ENCODE measurements at places on chromosomes 16 and 17.

DNA sequence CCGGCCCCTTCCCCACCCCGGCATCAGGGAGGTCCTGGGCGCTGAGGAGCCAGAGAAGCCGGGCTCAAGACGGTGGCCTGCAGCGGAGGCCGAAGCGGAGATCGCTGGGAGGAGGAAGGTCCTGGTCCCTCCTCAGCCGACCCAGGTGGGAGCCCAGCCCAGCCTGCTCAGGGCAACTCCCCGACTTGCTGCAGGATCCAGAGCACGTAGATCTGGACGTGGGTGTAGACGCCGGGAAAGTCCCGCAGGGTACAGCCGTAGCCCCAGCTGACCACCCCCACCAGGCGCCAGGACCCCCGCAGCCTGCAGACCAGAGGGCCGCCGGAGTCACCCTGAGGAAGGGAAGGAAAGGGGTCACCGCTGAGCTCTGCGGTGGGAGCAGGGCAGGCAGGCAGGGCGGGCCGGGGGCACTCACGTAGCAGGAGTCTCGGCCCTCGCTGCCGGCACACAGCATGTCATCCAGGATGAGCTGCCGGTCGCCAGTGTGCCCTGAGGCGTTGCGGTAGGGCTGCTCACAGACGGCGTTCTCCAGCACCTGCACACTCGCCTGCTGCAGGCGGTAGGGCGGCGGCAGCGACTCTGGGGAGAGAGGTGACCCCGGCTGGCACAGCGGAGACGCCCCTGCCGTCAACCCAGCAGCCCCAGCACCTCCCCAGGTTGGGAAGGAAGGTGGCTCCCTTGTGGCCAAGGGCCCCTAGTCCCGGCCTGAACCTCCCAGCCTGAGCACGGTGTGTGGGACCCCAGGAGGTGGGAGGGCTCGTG lies 5.4 kb downstream of the TPSD1 start:
- no peak for DNase-seq

DNA sequence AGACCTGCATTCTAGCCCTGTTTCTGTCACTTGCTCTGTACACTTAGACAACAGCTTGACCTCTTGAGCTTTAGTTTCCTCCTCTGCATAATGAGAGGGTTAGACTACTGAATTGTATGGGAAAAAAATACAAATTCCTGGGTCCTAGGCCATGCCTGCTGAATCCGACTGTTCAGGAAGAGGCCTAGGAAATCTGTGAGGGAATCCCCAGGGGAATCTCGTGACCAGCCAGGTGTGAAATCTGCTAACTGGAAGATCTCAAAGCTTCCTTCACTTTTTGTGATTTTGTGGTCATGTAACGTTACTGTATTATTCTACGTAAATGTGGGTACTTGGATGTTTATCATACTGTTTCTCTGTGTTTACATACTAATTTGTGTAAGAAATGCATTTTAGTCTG lies 58.2 kb downstream of the CYLD start:
- no peak for DNase-seq

- peak; percentile 82 for DNase-seq
Observed at GRCh38 chr16:84829168-84829965, 9.6 kb downstream of the CRISPLD2 start.

- DNase-seq, result no peak
Observed at GRCh38 chr16:11156401-11156800, 99.6 kb downstream of the SOCS1 start.

GRCh38 chr17:7281953-7282751 lies 634 bp downstream of the SLC2A4 start:
- DNase-seq, result peak; percentile 92

DNA sequence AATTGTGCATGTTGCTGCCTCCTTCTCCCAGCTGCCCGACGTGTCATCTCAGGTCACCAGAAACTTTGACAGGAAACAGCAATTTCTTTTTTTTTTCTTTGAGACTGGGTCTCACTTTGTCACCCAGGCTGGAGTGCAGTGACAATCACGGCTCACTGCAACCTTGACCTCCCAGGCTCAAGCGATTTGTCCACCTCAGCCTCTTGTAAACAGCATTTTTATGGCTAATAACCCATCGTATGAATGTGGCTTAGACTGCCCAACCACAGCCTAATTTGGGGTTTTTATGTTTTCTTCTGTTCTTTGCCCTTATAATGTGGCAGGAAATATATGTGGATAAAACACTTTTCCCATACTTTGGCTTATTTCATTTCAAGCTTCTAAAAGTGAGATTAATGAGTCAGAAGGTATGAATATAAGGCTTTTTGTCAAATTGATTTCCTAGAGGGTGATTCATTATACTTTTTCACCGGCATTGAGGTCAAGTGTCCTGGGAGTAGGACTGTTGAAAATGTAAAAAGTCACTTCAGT lies 31.0 kb upstream of the SLC5A10 start:
- no peak for DNase-seq

DNA sequence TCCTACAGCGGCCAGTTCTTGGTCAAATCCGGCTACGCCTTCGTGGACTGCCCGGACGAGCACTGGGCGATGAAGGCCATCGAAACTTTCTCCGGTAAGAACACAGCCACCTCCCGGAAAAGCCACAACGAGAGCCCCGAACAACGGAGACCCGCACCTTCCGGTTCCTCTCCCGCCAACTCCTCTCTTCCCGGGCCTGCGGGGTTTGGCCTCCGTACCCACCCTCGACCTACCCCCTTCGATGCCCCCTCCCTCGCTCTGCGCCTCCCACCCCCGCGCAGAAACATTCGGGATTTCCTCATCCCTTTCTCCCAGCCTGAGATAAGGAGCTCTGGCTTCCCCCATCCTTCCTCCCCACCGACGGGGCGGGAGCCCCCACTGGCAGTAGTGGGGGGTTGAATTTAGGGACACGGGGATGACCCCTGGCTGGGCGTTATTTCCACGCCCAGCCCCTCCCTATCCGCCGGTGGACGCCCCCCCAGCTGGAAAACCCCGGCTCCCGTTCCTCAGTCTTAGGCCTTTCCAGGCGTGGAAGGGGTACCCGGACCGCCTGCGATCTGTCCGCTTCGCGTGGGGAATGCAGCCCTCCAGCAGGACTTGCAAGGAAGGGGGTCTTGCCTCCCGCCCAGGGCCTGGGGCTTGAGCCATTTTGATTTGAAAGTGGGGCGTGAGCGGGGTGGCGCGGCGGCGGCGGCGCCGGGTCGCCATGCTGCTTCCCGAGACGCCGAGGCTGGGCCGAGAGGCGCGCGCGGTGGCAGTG lies 822 bp downstream of the IGF2BP1 start:
- no peak for DNase-seq

- DNase-seq, result peak; percentile 86
Observed at GRCh38 chr17:67759355-67760171, 41.8 kb downstream of the NOL11 start.

- no peak for DNase-seq
Observed at GRCh38 chr17:13283606-13284005, 265.8 kb upstream of the ELAC2 start.

DNA sequence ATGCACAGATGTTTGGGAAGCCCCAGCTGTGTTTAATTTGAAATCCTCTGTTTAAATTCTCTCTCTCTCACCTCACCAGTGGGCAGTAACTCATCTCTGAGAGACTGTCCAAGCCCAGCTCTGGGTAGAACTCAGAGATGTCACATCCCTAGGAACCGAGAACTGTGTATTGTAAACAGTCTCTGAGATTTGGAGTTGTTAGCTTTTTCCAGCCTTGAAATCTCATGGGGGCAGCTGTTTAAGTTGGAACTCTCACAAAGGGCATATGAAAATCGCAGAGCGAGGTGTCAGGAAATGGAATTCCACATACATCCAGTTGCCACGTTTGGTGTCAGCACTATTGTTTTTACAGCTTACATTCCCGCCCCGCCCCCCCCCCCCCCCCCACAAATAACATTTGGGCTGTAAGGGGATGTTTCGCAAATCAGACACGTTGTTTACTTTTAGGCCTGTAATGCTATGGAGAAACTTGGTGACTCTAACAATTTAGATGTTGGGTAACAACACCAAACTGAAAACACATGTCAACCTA lies 34.3 kb downstream of the VPS35L start:
- DNase-seq, result no peak

DNA sequence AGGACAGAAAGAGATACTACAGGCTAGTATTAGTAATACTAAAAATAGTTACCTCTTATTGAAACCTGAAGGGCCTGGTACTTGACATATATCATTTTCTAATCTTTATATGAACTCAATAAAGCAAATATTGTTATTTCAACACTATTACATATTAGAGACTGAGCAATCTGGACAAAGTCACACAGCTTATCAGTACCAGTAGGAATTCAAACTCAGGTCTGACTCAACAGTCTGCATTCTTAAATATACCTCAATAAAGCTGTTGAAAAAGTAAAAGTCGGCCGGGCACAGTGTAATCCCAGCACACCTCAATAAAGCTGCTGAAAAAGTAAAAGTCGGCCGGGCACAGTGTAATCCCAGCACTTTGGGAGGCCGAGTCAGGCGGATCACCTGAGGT lies 67.4 kb downstream of the KANSL1 start:
- no peak for DNase-seq

- peak; percentile 37 for DNase-seq
Observed at GRCh38 chr17:7235693-7236665, 1.7 kb upstream of the DVL2 start.

DNA sequence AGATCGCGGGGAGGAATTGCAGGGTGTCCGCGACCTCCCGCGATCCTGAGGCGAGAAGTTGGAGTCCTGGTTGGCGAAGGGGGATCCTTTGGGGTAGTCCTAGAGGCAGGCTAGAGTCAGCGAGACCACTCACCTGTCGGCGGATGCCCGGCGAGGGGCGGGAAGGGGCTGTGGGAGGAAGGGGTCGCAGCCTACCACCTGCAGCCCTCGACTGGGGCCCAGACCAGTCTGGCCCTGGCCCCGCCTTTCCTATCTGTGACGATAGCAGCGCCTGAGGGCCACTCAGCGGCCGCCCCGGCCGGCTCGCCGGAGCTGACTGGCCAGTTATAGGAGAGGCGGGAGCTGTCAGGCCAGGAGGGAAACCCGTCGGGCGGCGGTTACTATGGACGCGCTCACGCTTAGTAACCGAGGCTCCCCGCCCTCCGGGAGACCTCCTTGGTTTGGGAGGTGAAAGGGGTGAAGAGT lies at the start of gene TEKT3:
Gene TEKT3, minus strand, starts transcription at position 213 of the 465 bp plus-strand sequence. CDS start 10,012 bp downstream, outside the sequence.
- peak; percentile 91 for DNase-seq

GRCh38 chr17:55587608-55588139 lies 76.4 kb upstream of the SMIM36 start:
- peak; percentile 68 for DNase-seq

DNA sequence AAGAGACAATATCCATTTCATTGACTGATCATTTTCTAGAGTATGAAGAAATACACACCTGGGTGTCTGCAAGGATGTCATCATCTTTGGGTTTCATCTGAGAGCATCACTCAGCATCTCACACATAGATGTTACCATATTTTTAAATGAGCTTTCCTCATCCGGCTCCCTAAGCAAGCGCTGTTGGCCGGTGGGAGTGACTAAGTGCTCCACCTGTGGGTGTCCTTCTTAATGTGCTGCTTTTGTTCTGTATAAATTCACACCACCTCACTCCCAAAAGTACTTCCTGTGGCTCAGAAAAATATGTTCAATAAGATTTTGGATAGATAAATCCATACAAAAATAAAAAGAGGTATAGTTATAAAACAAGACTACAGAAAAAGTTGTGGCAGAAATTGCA lies 7.4 kb downstream of the SSTR2 start:
- DNase-seq, result no peak

- no peak for DNase-seq
Observed at GRCh38 chr17:49344914-49345313, 17.1 kb downstream of the ZNF652 start.

GRCh38 chr17:45908460-45908859 lies 14.1 kb downstream of the MAPT start:
- DNase-seq, result no peak
